ENCODE measurements at places on chromosomes 1 and 21. TPM values are rescaled to one million over a fixed set of nuclear protein-coding genes. Genes with fewer than 3 reads are reported as not detected.

The LCE2C gene
- not detected for total RNA-seq

The CCDC27 gene
- not detected for total RNA-seq

The RGS13 gene
- not detected for total RNA-seq

The TPTE gene
- not detected for total RNA-seq

The RAB42 gene
- 0.27 TPM for total RNA-seq

The PDZK1IP1 gene
- total RNA-seq: not detected

Measured in activated T-helper 1 cell treated with anti-CD3 and anti-CD28 coated beads, Interleukin-12 subunit alpha, Interleukin-12 subunit beta, Interleukin-2, Interleukin-4 antibody, amounts not matched to agents 30 ng/mL and 10 ng/mL and 1 ng/mL, durations not matched to agents 14 hours and 24 hours and 36 hours (primary cell).